ENCODE measurements at places on chromosomes 1 and 21. TPM values are rescaled to one million over a fixed set of nuclear protein-coding genes. Genes with fewer than 3 reads are reported as not detected.

DNA sequence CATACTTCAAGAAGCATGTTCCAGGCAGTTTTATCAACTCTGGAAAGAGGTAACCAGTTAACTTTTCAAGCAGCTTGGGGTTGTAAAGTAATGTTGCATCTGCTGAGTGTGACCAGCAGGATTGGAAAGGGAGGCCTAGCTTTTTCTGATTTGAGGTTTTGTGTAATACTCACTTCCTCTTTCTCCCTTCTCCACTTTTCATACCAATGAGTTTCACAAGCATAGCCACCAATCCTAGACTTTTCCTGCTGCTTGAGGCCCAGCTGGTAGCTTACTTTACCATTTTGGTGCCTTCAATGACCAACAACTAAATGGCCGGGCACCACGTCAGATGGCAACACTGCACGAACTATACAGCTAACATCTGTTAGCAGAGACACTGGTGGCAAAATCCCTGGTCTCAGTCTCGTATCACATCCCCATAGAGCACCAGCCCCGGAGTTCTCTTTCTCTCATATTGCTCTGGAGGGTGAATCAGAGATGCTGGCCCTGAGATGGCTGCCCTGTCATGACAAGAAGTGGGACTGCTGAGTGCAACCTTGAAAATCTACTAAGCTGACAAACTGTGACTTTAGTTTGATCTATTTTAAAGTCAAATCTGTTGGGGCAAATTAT lies 14.8 kb upstream of the GPR88 start:
- no peaks in the 10 kb centered on the region for H3K36me3 ChIP-seq
- H3K27ac ChIP-seq = no peak overlapping the region
- H3K4me3 ChIP-seq = no peak overlapping the region
- no peaks in the 10 kb centered on the region for H3K27me3 ChIP-seq

- no peak for DNase-seq
- H3K27me3 ChIP-seq = no peaks in the 10 kb centered on the region
- H3K27ac ChIP-seq = no peak overlapping the region
- H3K36me3 ChIP-seq = no peaks in the 10 kb centered on the region
Observed at GRCh38 chr1:93776728-93777127, 95.1 kb upstream of the BCAR3 start.

DNA sequence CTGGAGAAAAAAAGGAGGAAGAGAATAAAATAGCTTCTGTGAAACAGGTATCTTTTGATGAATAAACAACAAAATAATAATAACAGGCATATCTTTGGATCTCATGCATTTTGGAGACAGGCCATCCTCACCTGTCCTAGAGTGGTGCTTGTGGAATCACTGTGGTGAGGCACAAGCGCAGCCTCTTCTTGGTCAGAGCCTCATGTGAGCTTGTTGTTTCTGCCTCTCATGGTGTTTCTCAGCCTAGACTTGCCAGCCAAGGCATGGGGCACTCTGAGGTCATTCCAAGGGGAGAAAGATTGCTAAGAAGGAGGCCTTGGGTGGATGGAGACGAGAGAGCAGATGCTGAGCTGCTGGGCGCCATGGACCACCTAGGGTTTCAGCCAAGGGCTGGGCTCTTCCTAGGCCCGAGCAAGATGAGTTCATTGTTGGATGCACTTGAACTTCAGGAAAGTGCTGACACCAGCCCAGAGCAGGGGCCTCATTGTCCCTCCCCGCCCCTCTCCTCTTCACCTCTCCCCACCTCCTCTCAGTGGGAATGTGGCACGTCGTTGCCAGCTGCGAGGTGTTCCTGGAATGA lies 49.5 kb downstream of the ATP5PO start:
- no peak overlapping the region for H3K27ac ChIP-seq
- H3K4me3 ChIP-seq = no peak overlapping the region
- no peaks in the 10 kb centered on the region for H3K36me3 ChIP-seq

GRCh38 chr1:14913482-14914177 lies 239.9 kb upstream of the TMEM51 start:
- no peaks in the 10 kb centered on the region for H3K27me3 ChIP-seq
- H3K4me1 ChIP-seq = peaks cover 27% of the 10 kb centered on the region
- no peak overlapping the region for H3K4me3 ChIP-seq
- no peaks in the 10 kb centered on the region for H3K36me3 ChIP-seq

GRCh38 chr21:46168238-46168637 lies 12.9 kb upstream of the FTCD start:
- no peaks in the 10 kb centered on the region for H3K4me1 ChIP-seq
- H3K4me3 ChIP-seq = no peak overlapping the region
- H3K27me3 ChIP-seq = no peaks in the 10 kb centered on the region
- peaks cover 7% of the 10 kb centered on the region for H3K36me3 ChIP-seq
- no peak overlapping the region for H3K27ac ChIP-seq

Gene RXFP4
- not detected for total RNA-seq

All from chondrocyte (in vitro differentiated cells).